ENCODE measurements at places on chromosomes 3 and 15.

- no peak for DNase-seq
These were observed 287.5 kb downstream of the MAGI1 start for GRCh38 chr3:65751123-65751700.

- DNase-seq: no peak
These were observed 7.2 kb downstream of the CLPX start for GRCh38 chr15:65177901-65178300.

- no peak for DNase-seq
These were observed 9.6 kb downstream of the CLEC3B start for GRCh38 chr3:45035441-45036301.

DNA sequence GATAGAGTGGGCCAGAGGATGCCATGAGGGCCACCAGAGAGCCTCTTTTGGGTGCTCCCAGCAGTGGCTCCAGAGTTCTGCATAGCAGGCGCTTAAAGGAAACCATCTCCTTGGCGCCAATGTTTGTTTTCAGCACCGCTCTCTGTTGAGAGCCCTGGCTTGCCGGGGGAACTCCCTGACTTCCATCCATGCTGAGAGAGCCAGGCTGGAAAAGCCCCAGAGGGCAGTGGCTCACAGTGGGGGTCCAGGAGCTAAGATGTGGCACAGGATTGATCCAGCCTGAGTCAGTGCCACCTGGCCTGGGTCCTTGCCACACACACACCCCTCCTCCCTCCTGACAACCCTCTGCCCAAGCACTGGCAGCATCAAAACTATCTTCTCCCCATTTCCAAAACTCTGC is 50.4 kb upstream of the HACD2 start:
- no peak for DNase-seq

DNA sequence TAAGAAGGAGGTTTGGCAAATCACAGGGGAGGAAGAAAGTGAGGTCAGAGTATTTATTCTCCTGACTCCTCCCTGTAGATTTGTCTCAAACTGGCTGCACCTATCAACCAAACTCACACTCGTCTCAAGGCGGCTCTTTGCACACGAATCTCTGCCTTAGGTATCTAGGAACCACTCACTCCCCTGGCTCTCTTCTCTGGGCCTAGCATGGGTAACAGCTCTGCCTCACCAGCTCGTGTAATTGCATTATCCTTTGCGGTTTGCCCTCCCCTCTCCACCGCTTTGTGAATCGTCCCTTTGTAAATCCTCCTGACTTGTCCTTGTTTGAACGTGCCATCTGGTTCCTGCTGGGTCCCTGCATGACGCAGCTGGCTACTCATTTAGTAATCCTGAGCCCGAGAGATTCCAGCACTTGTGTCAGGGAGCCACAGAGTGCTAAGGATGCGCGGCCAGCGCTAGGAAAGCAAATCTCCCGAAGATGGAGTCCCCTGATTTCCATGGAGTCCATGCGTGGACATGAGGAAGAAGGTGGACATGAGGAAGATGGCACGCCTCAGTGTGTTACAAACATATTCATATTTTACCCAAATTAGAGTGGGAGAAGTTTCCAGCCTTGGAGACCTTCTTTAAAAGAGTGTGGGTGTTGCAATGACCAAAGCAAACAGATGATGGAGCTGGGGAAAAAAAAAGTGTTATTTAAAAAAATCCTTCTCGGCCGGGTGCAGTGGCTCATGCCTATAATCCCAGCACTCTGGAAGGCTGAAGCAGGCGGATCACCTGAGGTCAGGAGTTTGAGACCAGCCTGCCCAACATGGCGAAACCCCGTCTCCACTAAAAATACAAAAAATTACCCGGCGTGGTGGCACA is 26.7 kb downstream of the NRROS start:
- peak; percentile 12 for DNase-seq

DNA sequence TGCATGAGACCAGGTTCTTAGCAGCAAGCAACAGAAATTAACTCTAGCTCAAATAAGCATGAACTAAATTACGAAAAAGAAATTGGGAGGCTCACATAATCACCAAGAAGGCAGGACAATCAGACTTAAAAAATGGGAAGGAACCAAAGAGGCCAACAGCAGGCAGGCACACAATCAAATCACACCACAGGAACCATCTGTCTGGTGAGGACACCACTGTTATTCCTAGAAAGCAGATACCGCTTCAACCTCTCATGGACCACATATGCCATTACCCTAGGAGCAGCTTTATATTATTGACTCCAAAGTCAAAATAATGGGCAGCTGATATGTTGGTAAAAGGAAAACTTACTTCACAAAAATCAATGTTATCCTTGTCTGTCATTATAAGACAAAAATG is 51.6 kb downstream of the SUCLG2 start:
- no peak for DNase-seq

DNA sequence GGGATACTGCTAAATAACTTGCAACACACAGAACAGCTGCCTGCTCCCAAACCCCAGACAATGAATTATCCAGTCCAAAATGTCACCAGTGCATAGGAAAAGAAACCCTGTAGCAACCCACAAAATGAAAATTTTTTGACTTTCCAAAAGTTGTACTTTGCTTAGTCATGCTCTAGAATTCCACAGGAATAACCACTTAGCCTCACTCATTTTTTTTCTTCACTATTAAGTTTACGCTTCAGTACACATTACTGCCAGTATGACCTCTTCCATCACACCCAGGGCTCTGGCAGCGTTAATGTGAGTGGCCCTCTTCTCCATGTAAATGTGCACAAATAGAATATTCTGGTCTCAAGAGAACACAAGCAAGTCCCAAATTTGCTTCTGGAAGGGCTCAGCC is 259.8 kb downstream of the MAGI1 start:
- DNase-seq: no peak
